ENCODE measurements at places on chromosomes 12 and 14.

GRCh38 chr12:34288963-34289345, 266.7 kb downstream of the ALG10 start:
- DNase-seq, result no peak

DNA sequence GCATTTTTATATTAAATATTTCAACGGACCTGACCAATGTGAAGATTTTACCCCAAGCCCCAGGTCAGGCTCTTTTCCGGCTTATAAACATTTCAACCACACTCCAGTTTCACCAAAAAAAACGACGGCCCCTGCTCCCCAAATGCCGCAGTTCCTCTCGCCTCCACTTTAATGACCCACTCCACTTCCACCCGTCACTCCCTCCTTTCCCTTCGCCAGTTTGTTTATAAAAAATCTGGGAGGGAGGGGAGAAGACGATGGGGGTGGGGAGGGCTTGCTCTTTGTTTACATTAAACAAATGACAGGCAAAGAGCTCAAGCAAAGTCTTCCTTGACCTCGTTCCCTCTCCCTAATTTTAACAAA, 5.4 kb downstream of the SIX6 start:
- DNase-seq, result no peak

DNA sequence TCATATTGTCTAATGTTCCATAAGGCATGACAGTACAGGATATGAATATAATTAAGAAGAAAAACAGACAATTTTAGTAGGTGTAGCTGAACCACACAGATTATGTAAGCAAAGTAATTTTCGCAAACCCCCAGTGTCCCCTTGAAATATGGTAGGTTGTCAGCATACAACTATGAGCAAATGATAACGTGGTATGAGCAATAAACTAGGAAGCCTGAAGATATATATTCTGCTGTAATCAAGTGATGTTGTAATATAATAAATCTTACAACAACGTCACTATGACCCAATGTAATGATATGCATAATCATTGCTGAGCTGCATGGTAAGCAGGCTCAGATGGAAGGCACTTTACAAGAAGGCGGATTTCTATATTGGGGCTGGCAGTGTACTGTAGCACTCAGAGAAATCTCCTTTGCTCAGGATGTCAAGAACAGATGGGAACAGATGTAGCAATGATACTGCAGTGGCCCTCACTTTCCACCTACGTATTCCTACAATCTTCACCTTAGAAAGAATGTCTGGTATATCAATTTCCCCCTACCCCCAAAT, 47.8 kb upstream of the MYF6 start:
- DNase-seq, result no peak

GRCh38 chr14:100528962-100529560, 58.2 kb downstream of the BEGAIN start:
- DNase-seq, result no peak

DNA sequence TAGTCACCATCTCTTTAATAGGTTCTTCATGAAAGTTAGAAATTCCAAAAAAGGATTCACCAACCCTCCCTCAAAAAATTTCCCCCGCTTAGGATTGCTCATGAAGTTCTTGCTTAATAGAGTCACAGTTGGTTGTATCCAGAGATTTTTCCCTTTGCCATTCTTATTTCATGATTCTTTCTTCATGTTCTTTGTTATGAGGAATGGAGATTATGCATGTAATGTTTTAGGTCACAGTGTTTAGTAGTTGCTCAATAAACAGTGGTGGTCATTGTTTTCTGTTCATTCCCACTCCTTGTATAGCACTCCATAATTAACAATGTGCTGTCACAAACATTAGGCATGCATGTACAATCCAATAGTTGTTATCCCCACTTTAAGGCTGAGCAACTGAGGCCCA, 51.2 kb upstream of the RTRAF start:
- no peak for DNase-seq

DNA sequence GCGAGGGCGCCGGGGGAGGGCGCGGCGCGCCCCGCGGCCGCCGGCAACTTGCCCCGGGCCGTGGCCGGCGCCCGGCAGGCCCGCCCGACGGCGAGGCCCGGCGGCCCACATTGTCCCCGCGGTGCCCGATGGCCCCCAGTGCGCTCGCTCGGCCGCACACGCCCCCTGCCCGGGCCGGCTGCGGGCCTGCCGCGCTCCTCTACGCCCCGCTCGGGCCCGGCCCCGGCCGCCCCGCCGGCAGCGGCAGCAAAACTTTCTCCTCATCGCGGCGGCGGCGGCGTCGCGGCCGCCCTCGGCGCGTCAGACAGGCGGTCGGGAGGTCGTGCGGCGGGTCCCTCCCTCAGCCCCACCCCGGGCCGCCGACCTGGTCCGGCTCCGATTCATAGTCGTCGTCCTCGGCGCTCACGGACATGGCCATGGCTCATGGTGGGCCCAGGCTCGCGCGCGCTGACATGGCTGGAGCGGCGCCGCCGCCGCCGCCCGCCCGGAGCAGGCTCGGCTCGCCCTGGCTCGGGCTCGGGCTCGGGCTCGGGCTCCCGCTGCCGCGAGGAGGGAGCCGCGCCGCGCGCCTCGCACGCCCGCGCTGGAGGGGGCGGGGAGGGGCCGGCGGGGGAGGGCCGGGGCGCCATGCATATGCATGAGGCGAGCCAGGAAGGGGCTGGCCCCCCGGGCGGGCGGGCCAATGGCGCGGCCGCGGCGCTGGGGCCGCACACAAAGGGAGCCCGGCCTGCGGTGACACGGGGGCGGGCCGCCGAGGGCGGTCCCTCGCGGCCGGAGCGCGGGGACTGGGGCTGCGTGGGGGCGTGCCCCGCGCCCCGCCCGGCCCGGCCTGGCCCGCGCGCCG, 67.1 kb downstream of the RNF34 start:
- peak; percentile 80 for DNase-seq

DNA sequence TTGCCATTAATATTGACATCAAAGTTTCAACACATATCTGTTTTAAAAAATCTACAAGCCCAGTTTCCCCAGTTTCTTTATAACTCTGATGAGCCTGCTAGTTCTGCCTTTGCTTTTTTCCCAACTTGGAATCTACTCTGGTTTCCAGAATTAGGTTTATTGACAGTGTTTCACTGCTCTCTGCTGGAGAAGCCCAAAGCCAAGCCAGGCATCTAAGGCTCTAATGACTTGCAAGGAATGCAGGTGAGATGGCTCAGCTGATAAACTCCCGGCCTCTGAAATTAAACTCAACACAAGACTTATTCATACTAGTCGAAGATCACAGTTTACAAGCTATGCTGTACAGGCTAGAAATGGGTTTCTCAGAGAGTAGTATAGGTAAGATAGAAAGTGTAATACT, 54.3 kb downstream of the HMGA2 start:
- no peak for DNase-seq

GRCh38 chr12:26172946-26173552, 22.3 kb upstream of the SSPN start:
- no peak for DNase-seq

DNA sequence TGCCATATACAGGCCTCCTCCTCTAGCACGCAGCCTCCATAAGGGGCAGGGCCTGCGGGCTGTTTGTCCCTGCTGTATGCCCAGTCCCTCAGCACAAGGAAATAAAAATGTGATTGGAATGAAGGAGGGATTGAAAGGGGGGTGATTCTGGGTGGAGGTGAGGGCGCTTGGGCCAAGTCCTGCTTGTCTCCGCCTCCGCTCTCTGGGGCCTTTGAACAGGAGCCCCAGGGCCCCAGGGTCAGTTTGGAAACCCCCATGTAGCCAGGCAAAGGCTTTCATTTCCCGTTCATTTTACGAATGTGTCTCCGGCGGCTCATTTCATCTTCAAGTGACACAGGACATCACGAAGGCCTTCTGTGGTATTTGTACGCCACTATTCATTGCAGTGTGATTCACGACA, 4.5 kb upstream of the CACNA2D4 start:
- no peak for DNase-seq

DNA sequence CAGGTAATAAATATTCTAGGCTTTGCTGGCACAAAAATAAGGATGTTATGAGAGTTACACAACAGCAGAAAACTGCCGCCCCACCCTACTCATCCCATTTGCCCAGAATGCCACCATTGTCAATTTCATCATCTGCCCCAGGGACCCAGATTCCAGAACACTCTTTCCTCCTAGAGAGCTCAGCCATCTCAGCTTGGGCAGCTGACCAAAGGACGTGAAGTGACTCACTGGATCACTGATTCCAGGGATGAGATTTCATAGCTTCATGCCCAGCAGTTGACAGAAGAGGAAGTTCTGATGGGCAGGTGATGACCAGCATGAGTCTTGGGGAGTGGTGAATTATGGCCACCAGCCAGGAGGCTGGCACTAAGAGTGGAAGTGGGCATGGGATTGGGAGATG, 450.3 kb downstream of the RMST start:
- no peak for DNase-seq

- DNase-seq, result no peak
Observed at GRCh38 chr12:52949413-52950331, 754 bp downstream of the KRT18 start.

GRCh38 chr14:90649557-90650135, 166.6 kb downstream of the TTC7B start:
- DNase-seq, result no peak

DNA sequence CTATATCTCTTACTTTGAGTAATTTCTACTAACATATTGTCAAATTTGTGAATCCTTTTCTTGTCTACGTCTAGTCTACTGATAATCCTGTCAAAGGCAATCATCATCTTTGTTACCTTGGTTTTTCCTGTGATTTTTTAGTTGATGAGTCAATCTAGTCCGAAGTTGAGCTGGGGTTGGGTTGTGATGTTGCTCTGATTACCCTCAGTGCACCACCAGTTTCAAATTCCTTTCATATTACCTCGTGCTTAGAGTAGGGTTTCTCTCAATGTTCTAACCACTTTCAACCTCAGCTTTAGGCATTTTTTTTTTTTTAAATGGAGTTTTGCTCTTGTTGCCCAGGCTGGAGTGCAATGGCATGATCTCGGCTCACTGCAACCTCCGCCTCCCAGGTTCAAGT, 186.8 kb downstream of the BTG1 start:
- no peak for DNase-seq

DNA sequence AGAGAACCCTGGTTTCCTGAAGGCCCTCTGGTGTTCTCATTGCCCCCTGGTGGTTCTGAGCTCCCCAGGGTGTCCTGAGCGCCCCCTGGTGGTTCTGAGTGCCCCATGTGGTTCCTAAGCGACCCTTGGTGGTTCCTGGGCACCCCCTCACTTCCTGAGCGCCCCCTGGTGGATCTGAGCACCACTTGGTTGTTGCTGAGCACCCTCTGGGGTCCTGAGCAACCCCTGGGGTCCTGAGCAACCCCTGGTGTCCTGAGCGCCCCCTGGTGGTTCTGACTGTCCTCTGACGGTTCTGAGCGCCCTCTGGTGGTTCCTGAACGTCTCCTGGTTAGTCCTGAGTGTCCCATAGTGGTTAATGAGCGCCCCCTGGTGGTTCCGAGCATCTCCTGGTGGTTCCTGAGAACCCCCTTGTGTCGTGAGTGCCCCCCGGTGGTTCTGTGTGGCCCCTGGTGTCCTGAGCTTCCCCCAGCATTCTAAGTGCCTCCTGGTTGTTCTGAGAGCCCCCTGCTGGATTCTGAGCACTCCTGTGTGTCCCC, 568.3 kb downstream of the TMEM121 start:
- DNase-seq, result no peak

GRCh38 chr12:76690921-76691700, 72.8 kb upstream of the ZDHHC17 start:
- no peak for DNase-seq

GRCh38 chr12:1852076-1852475, 31.7 kb downstream of the LRTM2 start:
- DNase-seq, result no peak

DNA sequence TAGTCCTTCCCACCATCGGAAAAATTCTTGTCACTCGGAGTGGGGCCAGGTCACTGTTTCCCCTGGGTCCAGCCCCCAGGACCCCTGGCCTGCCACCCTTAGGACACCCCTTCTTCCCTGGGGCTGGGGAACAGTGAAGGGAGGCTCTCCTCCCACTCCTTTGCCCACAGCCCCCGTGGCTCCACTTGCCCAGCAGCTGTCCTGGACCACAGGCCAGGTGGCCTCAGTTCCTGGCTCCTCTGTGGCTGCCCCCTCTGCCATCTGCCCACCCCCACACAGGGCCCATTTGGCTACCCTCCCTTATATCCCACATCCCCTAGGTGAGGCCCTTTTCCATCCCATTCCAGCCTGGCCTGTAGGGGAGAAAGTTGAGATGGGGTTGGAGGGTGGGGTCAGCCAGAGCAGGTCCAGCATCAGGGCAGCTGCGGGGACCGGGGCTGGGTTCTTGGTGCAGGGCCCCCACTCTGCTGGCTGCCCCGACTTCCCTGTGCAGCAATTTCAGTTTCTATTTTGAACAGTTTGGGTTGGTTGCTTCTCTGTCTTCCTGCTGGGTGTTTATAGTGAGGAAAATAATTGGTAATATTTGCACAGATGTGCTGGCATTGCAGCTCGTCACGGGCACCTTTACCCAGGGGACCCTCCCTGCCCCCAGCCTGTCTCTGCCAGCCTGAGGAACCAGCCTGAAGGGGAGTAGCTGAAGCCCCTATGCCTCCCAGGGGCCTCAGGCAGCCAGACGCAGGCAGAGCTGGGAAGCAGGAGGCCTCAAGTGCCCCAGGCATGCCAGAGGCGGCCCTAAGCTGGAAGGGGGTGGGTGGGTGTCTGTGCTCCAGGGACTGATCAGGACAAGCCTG, 23.4 kb downstream of the SYNDIG1L start:
- no peak for DNase-seq

GRCh38 chr12:27462851-27463250, 16.3 kb downstream of the SMCO2 start:
- DNase-seq, result no peak

- no peak for DNase-seq
Observed at GRCh38 chr12:87671757-87672156, 357.4 kb downstream of the C12orf50 start.

- no peak for DNase-seq
Observed at GRCh38 chr14:94129758-94130414, 482 bp upstream of the IFI27L2 start.

GRCh38 chr12:120739031-120739762, 13.6 kb downstream of the ACADS start:
- no peak for DNase-seq

Data from activated CD8-positive, alpha-beta memory T cell treated with anti-CD3 and anti-CD28 coated beads for 1 hour (primary cell).